ENCODE measurements at places on chromosomes 11 and 22.

GRCh38 chr11:102220728-102221467, 96.4 kb upstream of the BIRC3 start:
- DNase-seq = no peak

- no peak for DNase-seq
Observed at GRCh38 chr11:96230686-96231085, 112.3 kb downstream of the MAML2 start.

GRCh38 chr22:41857155-41857859, 24.4 kb downstream of the SREBF2 start:
- DNase-seq = peak; percentile 56

DNA sequence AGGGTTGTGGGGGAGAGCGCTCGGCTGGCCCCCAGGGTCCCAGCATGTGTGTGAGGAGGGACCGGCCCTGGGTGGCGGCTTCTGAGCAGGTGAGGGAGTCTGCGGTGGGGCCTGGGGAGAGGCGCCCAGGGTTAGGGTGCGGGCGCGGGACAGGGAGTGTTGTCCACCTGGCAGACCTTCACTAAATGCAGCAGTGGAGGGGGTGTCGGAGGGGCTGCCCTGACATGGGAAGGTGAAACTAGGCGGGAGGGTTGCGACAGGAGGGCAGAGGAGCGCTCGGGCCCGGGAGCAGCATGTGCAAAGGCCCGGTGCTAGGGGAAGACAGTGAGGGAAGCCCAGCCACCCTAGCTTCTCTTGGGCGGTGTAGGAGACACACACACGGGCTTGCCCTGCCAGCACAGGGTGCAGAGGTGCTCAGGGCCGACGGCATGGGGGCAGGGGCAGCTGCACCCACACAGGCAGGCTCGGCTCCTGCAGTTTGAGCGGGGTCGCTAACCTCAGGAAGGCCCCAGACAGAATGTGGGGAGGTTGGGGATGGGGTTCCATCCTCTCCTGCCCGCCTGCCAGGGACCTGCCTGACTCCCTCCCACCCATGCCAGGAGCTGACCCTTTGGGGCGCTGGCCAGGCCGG, 22.2 kb downstream of the OTUB1 start:
- no peak for DNase-seq

GRCh38 chr11:115430345-115430744, 73.9 kb downstream of the CADM1 start:
- DNase-seq = no peak

DNA sequence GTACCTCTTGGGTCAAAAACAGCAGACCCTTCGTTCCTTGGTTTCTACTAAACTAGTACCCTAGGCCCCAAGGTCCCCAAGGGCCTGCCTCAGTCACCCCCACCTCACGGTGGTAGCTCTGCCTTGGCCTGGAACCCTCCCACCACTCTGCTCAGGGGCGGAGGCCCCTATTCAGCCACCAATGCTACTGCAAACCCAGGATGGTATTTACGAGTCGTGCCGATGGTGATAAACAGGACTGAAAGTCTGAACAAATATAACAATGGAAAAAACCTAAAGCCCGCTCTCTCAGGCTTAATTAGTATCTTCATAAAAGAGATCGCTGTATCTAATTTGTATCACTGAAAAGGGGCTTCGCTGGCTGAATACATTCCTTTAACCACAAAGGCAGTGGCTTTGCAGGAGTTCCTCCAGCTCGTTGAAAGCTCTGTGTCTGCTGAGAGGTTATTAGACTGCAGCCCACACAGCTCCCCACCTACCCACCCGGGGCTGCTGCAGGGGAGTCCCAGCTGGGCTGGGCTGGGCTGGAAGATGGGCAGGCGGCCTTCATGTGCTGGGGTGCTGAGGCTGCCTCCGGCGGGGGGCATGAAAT, 15.2 kb downstream of the SHISAL1 start:
- no peak for DNase-seq

GRCh38 chr11:30392221-30392784, 69.4 kb downstream of the ARL14EP start:
- DNase-seq = no peak

GRCh38 chr22:48333323-48333763, 1494.3 kb downstream of the BRD1 start:
- DNase-seq = no peak

DNA sequence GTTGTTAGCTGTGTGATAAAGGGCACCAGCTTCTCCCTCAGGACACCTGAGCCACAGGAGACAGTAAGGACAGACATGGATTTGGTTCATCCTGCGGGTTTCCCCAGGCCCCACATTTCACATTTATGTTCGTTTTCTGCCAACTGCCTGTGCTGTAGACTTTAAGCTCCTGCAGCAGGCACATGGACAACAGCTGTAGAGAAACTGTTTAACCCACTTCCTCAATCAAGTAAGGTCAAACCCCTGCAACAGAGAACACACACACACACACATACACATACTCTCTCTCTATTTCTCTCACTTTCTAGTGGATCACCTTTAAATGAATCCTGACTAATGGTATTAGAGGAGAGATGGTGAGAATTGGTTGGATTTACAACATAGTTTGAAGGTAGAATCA, 90.7 kb downstream of the C11orf87 start:
- DNase-seq = no peak

- no peak for DNase-seq
Observed at GRCh38 chr11:124961972-124962609, 8.1 kb downstream of the CCDC15 start.

DNA sequence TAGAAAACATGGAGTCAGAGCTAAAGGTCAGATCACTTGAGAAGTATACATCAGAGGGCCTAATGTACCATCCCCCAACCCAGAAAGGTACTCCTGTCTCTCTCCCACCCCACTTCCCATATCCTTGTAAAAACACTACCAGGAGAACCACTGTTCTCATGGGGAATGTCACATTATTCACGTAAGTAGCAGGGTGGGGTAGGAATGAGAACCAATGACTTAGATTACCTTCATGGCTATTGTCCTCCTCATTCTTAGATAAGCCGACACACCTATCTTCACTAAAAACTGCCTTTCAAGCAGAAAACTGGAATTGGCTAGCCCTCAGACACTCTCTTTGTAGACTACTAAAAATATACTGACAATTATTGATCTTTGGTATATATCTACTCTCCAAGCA, 63.6 kb downstream of the CEP57 start:
- no peak for DNase-seq
